ENCODE measurements at places on chromosomes 2 and 18.

GRCh38 chr2:21642647-21643046, 518.9 kb downstream of the TDRD15 start:
- peak; percentile 26 for DNase-seq

DNA sequence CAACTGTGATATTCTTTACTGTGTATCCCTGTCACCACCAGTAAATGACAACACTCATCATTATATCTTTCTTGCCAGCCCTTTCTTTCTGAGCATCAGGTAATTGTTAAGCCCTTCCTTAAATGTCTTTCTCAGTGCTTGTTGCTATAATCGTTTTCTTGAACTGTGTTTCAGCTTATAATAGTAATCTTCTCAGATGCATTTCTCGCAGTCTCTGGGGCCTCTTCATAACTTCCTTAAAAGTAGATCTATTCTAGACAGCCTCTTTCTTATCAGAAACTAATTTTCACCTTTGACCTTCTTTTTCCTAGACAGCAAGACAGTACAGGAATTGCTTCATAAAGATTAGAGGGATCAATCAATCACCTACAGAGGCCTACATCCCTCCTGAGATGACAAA, 648.1 kb downstream of the CPS1 start:
- DNase-seq: no peak

DNA sequence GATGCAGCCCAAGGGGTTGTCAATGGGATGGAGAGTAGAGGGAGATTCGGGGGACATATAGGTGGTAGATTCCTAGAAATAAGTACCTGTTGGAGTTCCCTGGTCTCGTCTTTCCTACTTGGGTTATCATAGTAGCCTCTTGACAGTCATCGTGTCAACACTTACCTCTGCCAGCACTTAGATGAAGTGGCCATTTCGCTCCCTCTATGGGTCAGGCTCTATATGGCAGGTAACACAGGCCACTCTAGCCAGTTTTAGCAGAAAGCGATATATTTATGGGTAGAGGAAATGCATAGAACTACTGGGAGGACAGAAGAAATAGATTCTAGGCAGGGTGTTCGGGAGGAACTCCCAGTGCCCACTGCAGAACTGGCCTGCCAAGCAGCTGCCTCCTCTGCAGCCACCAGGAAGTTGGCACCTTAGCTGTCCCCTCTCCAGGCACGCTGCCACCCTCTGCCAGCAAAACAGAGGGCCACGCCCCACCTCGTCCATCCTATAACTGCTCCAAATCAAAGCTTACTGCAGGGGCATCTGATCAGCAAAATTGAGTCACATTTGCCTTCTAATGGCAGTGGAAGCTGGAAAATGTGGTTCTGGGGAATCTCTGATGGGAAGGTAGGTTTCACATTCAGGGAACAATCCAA, 181.3 kb downstream of the INSIG2 start:
- peak; percentile 35 for DNase-seq

GRCh38 chr2:238231251-238231793, 8.5 kb downstream of the HES6 start:
- peak; percentile 96 for DNase-seq

DNA sequence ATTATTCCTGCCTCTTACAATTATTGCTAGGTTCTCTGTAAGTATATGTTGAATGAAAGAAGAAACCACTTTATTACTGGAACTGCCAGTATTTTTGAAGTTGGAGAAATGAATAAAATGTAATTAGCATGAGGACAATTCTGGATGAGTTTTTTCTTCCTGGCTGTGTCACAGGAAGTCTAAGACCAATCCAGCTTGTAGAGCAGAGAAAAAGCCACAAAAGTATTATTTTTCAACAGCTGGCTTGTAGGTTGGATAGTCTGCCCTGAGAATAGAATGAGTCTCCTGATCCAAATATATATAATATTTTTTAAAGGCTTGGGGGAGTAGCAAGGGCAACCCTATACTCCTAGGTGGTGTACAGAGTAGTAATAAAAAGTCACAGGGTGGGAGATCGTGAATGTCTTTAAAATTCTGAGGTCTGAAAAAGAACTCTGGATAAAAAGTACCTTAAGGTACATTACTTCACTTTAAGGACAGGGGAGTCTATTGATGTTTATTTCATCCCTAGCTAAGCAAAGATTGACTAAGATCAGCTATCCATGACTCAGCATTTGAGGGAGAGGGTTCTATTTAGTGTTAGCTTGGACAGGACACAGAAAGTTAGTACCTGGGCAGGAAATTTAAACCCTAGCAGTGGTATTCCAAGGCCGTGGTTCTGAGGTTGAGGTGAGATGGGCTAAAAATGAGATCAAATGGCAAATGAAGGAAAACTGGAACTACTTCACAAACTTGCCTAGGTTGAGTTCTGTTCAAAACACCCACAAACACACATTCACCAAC, 31.7 kb downstream of the SLC40A1 start:
- no peak for DNase-seq

DNA sequence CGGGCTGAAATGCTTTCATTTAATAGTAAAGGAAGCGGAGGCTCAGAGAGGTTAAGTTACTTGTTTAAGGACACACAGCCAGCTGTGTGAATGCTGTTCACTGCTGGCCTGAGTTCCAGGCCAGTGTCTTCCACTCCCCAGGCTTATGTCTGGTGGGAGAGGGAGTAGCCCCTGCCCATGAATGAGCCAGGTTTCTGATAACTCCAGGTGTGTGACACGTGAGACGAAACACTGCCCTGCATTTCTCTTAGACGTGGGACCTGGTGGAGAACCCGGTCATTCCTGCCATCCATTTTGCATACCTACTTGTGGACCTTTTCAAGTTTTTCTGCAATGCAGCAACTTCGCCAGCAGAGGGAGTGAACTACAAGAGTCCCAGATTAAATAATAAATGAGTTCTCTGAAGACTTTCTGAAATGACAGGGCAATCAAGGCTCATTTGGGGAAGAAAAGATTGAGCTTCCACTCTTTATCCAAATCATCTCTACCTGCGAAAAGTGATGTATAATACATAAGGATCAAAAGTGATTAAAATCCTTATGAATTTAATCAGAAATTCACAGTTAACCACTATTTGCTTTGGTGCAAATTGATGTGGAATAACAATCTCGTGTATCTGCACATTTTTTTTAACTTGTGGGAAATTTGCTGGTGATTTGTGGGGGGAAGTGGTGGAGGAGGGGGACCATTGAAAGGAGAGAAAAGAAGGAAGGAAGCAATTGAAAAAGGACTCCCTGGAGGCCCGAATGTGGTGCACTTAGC, 79.4 kb upstream of the ASB18 start:
- DNase-seq: peak; percentile 79

GRCh38 chr2:217074576-217075255, 214.9 kb upstream of the TNP1 start:
- DNase-seq: no peak

DNA sequence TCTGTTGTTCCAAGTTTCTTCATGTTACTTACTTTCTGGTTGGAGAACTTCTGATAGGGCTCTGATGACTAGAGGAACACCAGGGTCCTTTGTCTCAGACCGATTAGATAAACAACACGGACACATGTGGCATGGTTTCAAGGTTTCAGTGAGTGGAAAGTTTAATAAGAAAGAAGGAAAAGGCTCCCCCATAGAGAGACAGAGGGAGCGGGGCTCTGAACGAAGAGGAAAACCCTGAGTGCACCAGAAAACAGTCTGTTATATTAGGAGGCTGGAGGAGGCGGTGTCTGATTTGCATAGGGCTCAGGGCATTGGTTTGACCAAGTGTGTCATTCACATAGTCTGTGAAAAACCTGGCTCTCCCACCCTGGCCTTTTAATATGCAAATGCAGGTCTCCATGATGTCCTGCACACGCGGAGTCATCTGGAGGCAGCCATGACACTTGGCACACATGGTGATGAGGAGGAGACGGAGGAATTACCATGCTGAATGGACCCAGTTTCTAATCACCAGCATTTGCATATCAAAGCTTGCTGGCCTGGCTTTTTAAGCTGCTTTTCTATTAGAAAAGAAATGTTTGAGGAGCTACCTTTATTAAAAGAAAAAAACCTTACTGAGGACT, 94.2 kb downstream of the PTPN4 start:
- peak; percentile 13 for DNase-seq

DNA sequence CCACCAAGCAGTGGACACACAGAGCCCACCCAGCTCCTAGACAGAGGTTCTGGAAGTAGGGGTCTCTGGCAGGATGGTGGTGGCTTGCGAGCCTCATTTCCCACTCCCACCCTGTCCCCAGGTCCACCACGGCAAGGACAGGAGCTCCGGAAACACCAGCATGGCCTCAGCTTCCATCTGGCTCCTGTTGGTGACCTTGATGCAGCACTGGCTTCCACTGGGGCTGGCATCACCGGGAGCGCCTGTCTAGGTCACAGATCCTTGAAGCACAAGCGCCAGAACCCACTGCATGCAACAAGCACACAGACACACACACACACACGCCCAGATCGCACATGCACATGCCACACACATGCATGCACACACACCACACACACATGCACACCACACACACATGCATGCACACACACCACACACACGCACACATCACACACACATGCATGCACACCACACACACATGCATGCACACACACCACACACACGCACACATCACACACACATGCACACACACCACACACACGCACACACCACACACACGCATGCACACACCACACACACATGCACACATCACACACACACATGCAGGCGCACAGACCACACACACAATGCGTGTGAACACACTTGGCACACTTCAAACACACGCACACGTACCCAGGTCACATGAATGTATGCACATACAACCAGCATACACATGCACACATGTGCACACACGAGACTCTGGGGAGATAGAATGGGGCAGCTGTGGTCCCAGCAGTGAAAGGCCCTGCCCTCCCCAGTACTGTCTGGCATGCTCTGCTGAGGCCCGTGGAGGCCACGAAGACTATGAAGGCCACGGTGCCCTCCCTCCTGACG, 63.7 kb downstream of the TWIST2 start:
- peak; percentile 19 for DNase-seq

DNA sequence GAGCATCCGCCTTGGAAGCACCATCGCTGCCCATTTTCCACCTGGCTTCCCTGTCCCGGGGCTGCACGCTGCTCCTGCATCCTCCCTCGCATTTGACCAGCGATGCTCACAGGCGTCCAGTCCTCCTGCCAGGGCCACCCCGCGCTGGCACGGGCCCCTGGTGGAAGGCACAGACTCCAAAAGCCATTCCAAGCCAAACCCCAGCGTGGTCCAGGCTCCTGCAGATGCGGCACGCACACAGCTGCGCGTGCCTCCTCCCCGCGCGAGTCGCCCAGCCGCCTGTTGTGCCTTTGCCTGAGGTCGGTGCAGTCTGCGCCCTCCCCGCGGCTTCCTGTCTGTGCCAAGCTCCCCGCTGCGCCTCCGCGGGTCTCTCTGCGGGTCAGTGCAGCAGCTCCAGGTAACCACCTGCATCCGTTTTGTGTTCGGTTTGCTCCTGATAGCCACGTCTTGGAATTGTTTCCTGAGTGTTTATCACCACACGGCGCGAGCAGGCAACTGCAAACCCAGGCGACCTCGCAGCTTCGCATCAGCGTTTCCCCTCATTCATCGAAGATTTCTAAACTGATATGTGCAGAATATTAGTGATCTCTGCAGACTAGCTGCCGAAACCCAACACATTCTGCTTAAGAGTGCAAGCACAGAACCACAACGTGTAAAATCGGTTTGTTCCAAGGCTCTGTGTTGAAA, 65.2 kb upstream of the SALL3 start:
- peak; percentile 57 for DNase-seq

DNA sequence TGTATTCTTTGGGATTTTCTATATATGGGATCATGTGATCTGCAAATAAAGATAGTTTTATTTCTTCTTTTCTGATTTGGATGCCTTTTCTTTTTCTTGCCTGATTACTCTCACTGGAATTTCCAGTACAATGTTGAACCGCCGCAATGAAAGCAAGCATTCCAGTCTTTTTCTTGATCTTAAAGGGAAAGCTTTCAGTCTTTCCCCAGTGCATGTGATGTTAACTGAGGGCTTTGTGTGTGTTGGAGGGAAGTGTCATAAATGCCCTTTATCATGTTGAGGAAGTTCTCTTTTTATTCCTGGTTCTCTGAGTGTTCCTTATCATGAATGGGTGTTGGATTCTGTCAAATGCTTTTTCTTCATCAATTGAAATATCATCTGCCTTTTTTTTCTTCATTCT, 16.9 kb upstream of the CYBRD1 start:
- no peak for DNase-seq

- peak; percentile 27 for DNase-seq
Measured at GRCh38 chr2:86396291-86396785, 44.8 kb upstream of the KDM3A start.

DNA sequence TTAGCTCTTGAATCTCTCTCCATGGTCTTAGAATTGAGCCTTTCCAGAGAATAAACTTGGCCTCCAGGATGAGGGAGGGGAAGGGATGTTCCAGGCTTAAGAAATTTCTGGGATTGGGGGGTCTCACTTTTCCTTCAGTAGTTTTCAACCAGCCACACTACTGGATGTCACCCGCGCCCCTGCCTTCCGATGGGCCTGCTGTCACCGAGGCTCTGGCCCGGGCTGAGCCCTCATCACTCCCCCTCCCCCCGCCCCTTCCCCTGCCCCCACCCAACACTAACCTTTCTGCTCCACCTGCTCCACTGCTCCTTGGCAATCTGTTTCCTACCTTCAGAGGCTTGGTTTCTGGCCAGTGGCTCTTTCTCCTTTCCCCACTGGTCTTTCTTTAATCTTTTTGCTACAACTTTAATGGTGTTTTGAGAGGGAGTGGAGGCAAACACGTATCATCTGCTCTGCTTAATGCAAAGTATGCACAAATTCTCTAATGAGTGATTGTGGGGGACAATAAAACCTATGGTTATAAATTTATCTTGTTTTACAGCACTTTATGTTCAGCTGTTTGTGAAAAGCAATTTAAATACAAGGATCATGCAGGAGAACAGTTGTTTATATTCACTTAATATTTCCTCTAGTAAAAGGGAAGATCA, 155.1 kb downstream of the WDSUB1 start:
- peak; percentile 42 for DNase-seq

GRCh38 chr2:68726608-68727367, 7.8 kb upstream of the ARHGAP25 start:
- no peak for DNase-seq

DNA sequence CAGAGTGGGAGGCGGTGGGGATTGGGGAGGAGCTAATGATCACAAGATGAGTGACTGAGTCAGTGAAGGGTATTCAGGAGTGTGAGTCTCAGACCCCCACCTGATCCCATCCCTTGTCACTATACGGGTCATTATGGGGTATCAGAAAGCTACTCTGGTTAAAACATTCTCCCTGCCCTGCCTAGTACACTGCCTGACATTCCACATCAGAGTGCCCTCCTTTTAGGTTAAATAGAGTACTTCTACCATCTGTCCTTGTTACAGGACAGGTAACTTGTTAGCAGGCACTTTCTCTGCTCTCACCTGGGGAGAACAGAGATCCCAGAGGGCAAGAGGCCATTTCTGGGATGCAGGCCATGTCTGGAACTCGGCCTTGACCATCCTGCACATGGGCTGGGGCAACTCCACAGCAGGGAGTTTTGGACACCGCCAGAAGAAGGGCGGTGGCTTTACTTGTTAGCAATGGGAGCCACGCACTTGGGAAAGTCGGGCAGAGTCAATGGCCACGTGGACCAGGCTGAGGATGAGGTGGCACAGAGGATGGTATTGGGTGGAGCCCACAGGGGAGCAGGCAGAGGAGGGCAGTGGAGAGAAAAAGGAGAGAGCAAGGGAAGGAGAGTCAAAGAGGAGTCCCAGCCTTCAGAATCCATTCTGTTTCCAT, 98.5 kb downstream of the CELF4 start:
- DNase-seq: no peak

- no peak for DNase-seq
Measured at GRCh38 chr2:226673314-226673723, 126.3 kb downstream of the IRS1 start.
